ENCODE measurements at places on chromosomes 7 and 10.

- DNase-seq = no peak
Measured at GRCh38 chr10:72511459-72511858, 114.4 kb downstream of the MICU1 start.

DNA sequence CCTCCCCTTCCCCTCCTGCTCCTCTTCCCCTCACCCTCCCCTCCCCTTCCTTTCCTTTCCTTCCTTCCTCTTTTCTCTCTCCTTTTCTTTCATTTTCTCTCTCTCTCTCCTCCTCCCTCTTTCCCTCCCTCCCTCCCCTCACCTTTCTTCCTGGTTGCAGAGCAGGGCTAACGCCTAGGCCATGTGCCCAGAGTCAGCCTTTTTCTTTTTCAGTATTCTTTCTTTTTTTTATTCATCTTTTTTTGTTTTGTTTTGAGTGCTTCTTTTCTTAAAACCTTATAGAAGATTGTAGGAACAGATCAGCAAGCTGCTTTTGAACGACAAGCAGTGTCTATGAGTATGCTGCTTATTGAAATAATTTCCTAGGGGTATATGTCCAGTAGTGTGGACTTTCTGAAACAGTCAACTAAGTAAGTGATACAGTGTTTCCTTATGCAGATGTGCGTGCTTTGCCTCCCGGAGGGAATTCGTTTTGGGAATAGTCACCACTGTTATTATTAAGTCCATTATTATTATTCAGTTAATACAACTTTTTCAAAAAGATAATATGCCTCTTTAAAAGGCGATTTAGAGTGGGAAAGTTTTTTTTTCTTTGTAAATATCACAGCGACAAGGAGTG, 219.2 kb downstream of the CAMK1D start:
- no peak for DNase-seq

- DNase-seq = no peak
Measured at GRCh38 chr7:27723085-27723484, 16.9 kb upstream of the TAX1BP1 start.

- DNase-seq = peak; percentile 35
Measured at GRCh38 chr10:74991435-74991834, 120.0 kb upstream of the SAMD8 start.

GRCh38 chr10:111933937-111934336, 249.6 kb downstream of the GPAM start:
- no peak for DNase-seq

DNA sequence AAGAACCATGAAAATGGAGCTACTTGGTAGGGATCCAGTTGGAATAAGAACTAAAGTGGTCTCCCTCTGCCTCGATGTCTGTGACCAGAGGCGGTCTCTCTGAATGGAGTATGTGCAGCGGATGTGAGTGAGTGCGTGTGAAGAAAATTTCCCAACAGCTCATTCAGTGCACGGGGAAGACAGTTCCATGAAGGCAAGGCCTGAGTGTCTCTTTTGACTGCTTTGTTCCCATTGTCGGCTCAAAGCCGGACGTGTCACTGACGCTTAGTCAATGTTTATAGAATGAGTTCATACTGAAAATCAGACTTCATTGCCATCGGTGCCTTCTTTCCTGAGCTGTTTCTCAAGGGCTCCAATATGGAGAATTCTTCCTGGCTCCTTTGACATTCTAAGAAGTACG, 55.3 kb upstream of the GRB10 start:
- DNase-seq = peak; percentile 52

- no peak for DNase-seq
Measured at GRCh38 chr10:97590082-97590747, 694 bp downstream of the C10orf62 start.

DNA sequence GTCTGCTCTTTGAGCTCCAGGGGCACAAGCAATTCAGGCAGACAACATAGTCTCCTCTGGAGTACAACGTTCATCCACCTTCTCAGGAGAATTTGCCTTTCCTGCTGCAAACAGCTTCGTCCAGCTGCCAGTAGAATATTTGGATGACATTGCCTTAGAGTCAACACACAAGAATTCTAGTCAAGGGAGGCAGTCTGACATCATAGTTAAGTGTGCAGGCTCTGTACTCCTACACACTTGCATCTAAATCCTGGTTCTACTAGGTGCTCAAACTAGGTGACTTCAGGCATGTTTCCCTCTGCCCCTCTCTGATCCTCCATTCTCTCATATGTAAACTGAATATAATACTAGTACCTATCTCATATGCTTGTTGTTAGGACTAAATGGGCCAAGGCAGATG, 314.8 kb downstream of the HPSE2 start:
- no peak for DNase-seq

DNA sequence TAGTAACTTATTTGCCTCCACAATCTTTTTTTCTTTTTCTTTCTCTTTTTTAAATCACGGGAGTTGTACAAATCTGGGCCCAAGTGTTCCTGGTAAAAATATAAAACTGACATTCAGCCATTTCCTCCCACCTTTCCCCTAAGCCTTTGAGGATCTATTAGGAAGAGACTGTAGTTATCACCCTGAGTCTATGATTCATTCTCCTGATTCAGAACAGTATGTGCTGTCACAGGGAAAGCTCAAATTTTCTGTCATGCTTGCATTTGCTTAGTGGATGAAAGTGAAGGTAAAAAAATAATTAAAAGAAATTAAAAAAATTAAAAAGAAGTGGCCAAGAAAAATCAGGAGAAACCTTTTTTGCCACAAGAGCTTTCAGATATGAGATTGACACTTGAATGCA, 71.7 kb downstream of the KIF20B start:
- DNase-seq = peak; percentile 47

GRCh38 chr10:76130892-76131291, 699.5 kb downstream of the LRMDA start:
- DNase-seq = no peak

Measured in iris pigment epithelial cell (primary cell).